ENCODE measurements at places on chromosomes 5 and 9. TPM values are rescaled to one million over a fixed set of nuclear protein-coding genes. Genes with fewer than 3 reads are reported as not detected.

Gene OR13J1
- total RNA-seq, result not detected

- no peak for DNase-seq
Measured at GRCh38 chr5:140468188-140468587, 66.6 kb downstream of the ANKHD1 start.

Gene FGF18
- 0.21 TPM for total RNA-seq

GRCh38 chr5:5278201-5278814 lies 138.2 kb downstream of the ADAMTS16 start:
- DNase-seq, result no peak

Gene LCN9
- total RNA-seq, result not detected

- DNase-seq, result no peak
Measured at GRCh38 chr9:87119328-87119881, 172.1 kb upstream of the GAS1 start.

DNA sequence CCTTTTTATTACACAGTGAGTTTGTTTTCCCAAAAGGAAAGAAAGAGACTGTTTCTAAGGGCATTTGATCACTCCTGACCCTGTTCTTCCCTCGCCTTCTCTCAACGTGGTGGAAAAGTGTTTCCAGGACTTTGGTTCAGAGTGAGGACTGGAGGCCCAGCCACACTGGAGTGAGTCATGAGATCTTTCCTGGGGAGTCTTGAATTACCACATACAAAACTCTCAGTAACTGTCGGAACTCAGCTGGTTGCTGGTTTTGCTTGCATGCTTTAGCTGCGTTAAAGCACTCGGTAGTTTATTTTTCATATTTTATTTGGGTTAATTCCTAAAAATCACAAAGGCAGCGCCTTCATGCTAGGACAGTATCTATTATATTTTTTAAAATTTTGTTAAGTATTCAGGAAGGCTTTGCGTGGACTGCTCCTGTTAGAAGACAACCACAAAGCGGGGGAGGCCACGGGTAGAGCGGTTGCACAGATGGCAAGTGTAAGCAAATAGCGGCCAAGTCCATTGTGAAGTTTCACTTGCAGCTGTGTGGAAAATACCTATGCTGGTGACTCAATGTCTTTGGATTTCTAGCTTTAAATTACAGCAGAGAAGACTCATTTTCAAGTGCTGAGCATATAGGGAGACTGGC lies 77.7 kb downstream of the ARSB start:
- no peak for DNase-seq

DNA sequence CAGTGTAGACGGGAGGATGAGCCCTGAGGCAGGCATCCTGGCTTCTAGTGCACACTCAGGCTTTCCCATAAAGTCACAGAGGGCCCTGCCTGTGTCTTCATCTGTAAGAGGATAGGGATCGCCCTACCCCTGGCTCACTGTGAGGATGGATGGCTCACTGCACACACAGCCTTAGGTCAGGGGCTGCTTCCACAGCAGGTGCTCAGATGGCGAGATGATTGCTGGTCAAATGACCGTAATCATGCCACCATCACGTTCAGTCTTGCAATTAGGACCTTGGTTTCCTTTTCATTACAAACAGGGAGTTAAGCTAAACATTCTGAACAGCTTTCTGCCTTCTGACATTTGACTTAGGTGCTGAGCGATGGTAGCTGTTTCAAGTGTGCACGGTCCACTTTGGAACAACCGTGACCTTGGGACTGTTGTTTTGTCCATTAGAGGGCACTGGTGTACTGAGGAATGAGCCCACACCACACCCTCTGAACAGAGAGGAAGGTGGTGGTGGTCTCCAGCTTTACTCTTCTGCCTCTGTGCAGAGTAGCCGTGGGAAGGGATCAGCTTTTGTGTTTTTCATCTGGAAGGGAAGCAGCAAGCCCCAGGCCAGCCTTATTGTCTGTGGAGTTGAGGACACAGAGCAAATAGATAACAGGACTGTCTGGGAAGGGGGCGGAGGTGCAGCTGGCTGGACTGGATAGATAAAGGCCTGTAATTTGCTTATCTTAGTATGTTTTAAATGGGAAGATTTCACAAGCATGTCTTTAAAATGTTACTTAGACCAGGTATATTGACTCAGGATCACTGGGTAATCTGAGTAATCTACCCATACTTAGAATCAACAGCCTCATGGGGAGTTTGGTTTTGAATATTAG lies 183.1 kb downstream of the TRIO start:
- DNase-seq, result no peak

DNA sequence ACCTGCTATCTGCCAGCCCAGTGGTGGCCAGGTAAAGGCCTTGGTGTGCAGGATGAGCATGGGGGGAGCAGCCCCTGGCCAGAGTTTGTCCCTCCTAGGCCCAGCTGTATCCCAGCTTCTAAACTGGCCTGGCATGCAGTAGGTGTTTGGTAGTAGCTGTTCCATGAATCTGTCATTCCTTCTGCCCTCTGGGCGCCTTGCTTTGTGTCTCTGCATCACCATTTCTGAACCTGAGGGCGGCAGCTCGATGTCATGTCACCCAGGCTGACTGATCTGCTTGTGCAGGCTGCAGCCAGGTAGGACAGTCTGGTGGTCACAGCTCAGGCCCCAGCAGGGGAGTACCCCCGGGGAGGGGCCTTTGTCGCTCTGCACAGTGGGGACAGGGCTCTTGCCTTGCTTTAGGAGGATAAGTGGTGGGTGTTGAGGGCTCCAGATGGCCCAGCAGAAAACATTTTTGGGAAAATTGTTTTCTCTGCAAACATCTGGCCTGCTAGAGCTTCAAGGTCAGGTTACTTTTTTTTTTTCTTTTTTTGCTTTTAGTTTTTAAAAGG lies 4.6 kb upstream of the SUSD3 start:
- DNase-seq, result no peak

Gene NRARP
- 15.4 TPM for total RNA-seq

Gene ABLIM3
- not detected for total RNA-seq

Gene GPR150
- 0.22 TPM for total RNA-seq

DNA sequence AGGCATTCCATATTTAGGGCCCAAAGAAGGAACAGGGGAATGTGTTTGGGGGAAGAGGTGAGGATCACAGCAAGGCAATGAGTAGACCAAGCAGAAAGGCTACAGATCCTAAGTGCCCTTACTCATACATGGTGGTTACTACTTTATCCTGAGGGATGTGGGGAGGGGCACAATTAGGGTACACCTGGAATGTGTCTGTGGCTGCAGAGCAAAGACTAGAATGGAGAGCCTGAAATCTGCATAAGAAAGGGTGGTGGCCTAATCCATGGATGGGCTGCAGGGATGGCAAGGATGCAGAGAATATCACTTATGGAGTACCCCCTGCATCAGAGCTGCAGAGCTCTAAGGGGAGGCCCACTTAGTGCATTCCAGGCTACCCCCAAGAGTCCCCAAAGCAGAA lies 352.6 kb upstream of the TRPC7 start:
- no peak for DNase-seq

Gene LMX1B
- total RNA-seq, result not detected

Data from activated T-helper 1 cell treated with anti-CD3 and anti-CD28 coated beads, Interleukin-12 subunit alpha, Interleukin-12 subunit beta, Interleukin-2, Interleukin-4 antibody, amounts not matched to agents 30 ng/mL and 10 ng/mL and 1 ng/mL, durations not matched to agents 14 hours and 24 hours and 36 hours (primary cell).